ENCODE measurements at places on chromosomes 11 and 22.
A peak's percentile ranks its signal among the peaks of the same experiment; 100 is the strongest.

GRCh38 chr11:40924915-40925314, 534.5 kb downstream of the LRRC4C start:
- DNase-seq: no peak

GRCh38 chr22:33893512-33893911, 26.8 kb downstream of the LARGE1 start:
- no peak for DNase-seq

DNA sequence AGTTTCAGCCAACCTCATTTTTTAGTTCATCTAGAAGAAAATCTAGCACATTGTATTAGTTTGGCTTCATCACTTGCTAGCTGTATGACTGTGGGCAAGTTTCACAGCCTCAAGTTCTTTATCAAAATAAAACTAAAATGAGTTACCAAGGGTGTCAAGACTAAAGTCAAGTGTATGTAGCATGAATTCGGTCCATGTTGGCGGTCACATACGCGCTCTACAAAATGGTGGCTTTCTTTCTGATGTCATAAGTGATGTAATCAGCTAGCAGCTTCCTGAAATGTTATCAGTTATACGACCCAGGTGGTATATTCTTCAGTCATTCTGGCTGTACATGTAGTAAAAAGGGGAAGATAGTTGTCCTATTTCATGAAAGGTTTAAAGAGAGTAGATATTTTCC, 50.5 kb downstream of the POLD3 start:
- no peak for DNase-seq

- DNase-seq: no peak
Measured at GRCh38 chr11:27596388-27596787, 89.8 kb upstream of the LIN7C start.

- no peak for DNase-seq
Measured at GRCh38 chr22:24996420-24996952, 44.0 kb downstream of the KIAA1671 start.

GRCh38 chr11:68035266-68035876, 3.5 kb upstream of the TCIRG1 start:
- DNase-seq: no peak

GRCh38 chr11:118212131-118212725, 12.6 kb downstream of the JAML start:
- no peak for DNase-seq

GRCh38 chr11:12196308-12196707, 85.9 kb downstream of the MICAL2 start:
- DNase-seq: peak; percentile 51

GRCh38 chr11:3703383-3703782, 32.2 kb upstream of the CHRNA10 start:
- DNase-seq: no peak

GRCh38 chr11:120268686-120269085, 28.7 kb downstream of the POU2F3 start:
- DNase-seq: no peak

DNA sequence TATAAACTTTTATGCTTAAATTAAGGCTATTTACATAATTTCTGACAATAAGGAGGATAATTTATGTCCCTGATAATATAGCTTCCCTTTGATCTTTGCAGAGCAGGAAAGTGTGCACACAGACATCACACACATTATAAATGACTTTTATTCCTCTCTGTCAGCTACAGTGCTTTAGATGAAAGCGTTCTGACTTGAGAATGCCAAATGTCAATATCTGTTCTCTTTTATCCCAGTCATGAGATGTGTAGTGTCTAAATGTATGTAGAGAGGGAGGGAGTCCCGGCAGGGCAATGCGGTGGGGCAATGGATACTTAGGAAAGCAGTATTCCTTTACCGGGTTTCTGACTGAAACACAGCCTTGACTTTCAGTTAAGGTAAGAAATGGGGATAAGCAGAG, 225.4 kb upstream of the CHORDC1 start:
- no peak for DNase-seq

DNA sequence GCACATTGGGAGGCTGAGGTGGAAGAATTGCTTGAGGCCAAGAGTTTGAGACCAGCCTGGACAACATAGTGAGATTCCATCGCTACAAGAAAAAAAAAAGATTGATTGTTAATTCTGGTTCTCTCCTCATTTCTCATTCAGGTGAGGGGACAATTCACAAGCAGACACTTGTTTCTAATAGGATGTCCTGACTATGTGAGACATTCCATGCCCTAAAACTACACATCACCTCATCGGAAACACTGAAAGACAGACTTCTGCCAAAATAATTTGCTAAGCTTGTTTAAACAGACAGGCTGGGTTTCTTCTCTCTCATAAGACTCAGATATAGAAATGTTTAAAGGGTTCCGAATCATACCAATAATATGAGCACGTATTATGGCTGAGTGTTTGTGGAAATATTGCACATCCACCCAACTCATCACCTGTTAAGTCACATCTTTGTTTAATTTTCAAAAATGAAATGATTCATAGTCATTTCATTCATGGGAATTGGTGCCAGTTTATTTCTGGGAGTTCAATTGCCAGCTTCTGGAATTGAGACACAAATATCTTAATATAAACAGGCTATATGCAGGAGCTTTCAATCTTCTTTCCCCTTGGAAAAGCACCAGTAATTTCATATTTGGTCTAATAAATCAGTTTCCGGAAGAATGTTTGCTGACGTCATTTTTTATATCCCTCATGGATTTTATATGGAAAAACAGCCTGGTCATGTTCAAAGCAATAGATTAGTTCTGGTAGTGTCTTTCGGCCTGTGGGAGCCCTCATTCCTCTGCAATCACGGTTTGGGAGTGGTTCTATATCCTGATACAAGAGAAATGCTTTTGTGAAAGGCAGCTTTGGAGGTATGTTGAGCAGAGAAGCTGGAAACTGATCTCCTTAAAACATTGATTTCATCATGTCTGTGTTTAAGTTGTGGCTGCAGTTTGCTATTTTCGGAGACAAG, 87.0 kb downstream of the BDNF start:
- no peak for DNase-seq

GRCh38 chr11:36304351-36304750, 8.3 kb downstream of the PRR5L start:
- no peak for DNase-seq

- no peak for DNase-seq
Measured at GRCh38 chr11:10397226-10397987, 57.7 kb upstream of the AMPD3 start.

- DNase-seq: no peak
Measured at GRCh38 chr11:129825380-129825779, 9.7 kb downstream of the TMEM45B start.

- DNase-seq: peak; percentile 82
Measured at GRCh38 chr11:72812967-72813739, 1.1 kb upstream of the ATG16L2 start.

GRCh38 chr22:36395055-36395849, 7.5 kb upstream of the MYH9 start:
- DNase-seq: no peak

GRCh38 chr22:20918663-20919218, 1.5 kb downstream of the CRKL start:
- DNase-seq: no peak

- no peak for DNase-seq
Measured at GRCh38 chr22:38422611-38423511, 32.1 kb downstream of the KCNJ4 start.

- no peak for DNase-seq
Measured at GRCh38 chr11:64850979-64851567, 6.6 kb upstream of the CDC42BPG start.

- no peak for DNase-seq
Measured at GRCh38 chr11:16382638-16383380, 26.5 kb upstream of the SOX6 start.

GRCh38 chr11:33157103-33158027, 3.9 kb downstream of the CSTF3 start:
- DNase-seq: no peak

Data from Jurkat, Clone E6-1 (cell line).